ENCODE measurements at places on chromosomes 1 and 21. TPM values are rescaled to one million over a fixed set of nuclear protein-coding genes. Genes with fewer than 3 reads are reported as not detected.

DNA sequence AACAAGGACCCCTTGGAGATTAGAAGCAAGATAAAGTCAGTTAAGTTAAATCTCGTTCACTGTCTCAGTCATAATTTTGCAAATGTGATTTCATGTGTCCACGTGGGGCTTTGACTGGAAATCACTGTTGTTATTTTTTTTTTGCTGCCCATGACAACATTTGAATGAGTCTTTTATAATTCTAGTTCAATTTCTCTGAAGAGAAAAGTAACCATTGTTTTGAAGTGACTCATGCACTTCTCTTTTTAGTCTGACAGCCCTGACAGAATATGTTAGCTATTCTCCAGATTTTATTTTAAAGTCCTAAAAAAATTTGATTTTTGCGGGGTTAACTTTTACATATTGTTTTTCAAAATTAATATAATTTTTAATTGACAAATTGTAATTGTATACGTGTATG, 30.7 kb upstream of the NLRP3 start:
- no peaks in the 10 kb centered on the region for H3K36me3 ChIP-seq
- no peak overlapping the region for H3K4me3 ChIP-seq
- no peak overlapping the region for H3K27ac ChIP-seq
- no peaks in the 10 kb centered on the region for H3K27me3 ChIP-seq

GRCh38 chr1:187474336-187474735, 645.6 kb downstream of the PLA2G4A start:
- H3K4me1 ChIP-seq: peaks cover 41% of the 10 kb centered on the region
- no peak overlapping the region for H3K27ac ChIP-seq
- no peaks in the 10 kb centered on the region for H3K27me3 ChIP-seq

DNA sequence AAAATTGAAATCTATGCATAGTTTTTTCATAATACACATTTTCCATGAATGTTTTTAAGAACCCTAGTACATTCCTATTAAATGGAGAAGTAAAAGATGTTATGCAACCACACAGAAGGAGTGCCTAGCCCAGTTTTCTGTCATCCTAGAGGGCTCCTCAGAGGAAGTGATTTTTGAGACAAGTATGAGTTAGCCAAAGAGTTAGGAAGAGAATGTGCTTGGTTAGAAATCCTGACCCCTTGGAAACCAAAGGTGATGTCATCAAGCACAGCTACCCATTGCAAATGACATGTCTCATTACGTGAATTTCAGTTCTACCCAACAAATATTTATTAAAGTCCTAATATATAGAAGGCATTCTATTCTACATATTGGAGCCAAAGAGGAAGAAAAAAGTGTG, 88.9 kb upstream of the TNFSF4 start:
- no peaks in the 10 kb centered on the region for H3K36me3 ChIP-seq
- no peak overlapping the region for H3K4me3 ChIP-seq
- H3K4me1 ChIP-seq: peaks cover 4% of the 10 kb centered on the region
- H3K27me3 ChIP-seq: no peaks in the 10 kb centered on the region
- no peak overlapping the region for H3K27ac ChIP-seq
- DNase-seq: no peak

The SLC26A9 gene
- not detected for polyA plus RNA-seq

The PCP4L1 gene
- polyA plus RNA-seq: 1.7 TPM

GRCh38 chr1:117679868-117680267, 74.0 kb downstream of the TENT5C start:
- H3K36me3 ChIP-seq: no peaks in the 10 kb centered on the region
- no peaks in the 10 kb centered on the region for H3K4me1 ChIP-seq
- H3K4me3 ChIP-seq: no peak overlapping the region
- DNase-seq: no peak
- H3K27me3 ChIP-seq: no peaks in the 10 kb centered on the region

- H3K36me3 ChIP-seq: no peaks in the 10 kb centered on the region
- no peak for DNase-seq
- no peaks in the 10 kb centered on the region for H3K4me1 ChIP-seq
- H3K27ac ChIP-seq: no peak overlapping the region
- no peak overlapping the region for H3K4me3 ChIP-seq
Measured at GRCh38 chr1:8096105-8097011, 70.2 kb upstream of the ERRFI1 start.

- no peaks in the 10 kb centered on the region for H3K27me3 ChIP-seq
- H3K36me3 ChIP-seq: no peaks in the 10 kb centered on the region
- no peak overlapping the region for H3K27ac ChIP-seq
- no peak for DNase-seq
- no peak overlapping the region for H3K4me3 ChIP-seq
Measured at GRCh38 chr1:182709225-182709764, 24.9 kb upstream of the RGS8 start.

Data from GM23338 (cell line).